Fibroblast of lung (primary cell): ENCODE measurements at places on chromosomes 7 and 10. TPM values are rescaled to one million over a fixed set of nuclear protein-coding genes. Genes with fewer than 3 reads are reported as not detected.

DNA sequence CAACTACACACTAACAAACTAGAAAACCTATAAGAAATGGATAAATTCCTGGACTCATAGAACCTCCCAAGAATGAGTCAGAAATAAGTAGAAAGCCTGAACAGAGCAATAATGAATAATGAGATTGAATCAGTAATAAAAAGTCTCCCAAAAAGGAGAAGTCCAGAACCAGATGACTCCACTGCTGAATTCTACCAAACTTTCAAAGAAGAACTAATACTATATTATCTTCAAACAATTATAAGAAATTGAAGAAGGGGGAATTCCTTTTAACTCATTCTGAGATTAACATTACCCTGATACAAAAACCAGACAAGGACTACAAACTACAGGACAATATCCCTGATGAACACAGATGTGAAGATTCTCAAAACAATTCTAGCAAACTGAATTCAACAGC is 47.8 kb upstream of the CDK6 start:
- DNase-seq: no peak

- no peak for DNase-seq
Observed at GRCh38 chr7:77813180-77813579, 14.6 kb downstream of the PHTF2 start.

GRCh38 chr7:34931739-34932138 is 105.5 kb downstream of the DPY19L1 start:
- no peak for DNase-seq

IGFBP3 gene
- total RNA-seq: 8.9 and 158 TPM in 2 replicates

SPDYE16 gene
- 0.17 and 0.51 TPM in 2 replicates for total RNA-seq
